ENCODE measurements at places on chromosomes 7 and 10. TPM values are rescaled to one million over a fixed set of nuclear protein-coding genes. Genes with fewer than 3 reads are reported as not detected.

- H3K27ac ChIP-seq = no peak overlapping the region
- H3K27me3 ChIP-seq = peaks cover 5% of the 10 kb centered on the region
- no peaks in the 10 kb centered on the region for H3K36me3 ChIP-seq
- no peak for DNase-seq
- H3K4me1 ChIP-seq = peaks cover 25% of the 10 kb centered on the region
Observed at GRCh38 chr7:73829921-73830680, 695 bp upstream of the CLDN4 start.

GRCh38 chr7:5143935-5144903 lies 45.8 kb upstream of the WIPI2 start:
- no peak overlapping the region for H3K27ac ChIP-seq
- no peaks in the 10 kb centered on the region for H3K27me3 ChIP-seq
- peak; percentile 71 for DNase-seq
- peaks cover 10% of the 10 kb centered on the region for H3K4me1 ChIP-seq
- no peaks in the 10 kb centered on the region for H3K36me3 ChIP-seq

DNA sequence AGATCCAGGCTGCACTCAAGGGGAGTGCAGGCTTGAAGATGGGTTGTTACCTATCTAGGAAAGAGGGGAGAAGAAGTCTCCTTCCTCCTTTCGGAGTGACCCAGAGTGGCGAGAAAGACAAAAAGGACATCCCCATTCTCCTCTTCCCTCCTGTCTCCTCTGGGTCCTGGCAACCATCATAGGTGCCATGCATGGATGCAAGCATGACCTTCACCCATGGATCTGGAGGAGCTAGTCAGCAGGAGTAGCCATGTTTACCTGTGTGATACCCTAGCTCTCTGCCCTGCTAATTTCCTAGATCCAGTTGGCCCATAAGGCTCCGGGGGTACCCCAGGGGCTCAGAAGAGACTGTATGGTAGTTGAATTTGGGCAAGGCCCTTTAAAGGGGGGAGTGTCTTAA lies 17.2 kb upstream of the CROT start:
- peaks cover 50% of the 10 kb centered on the region for H3K36me3 ChIP-seq
- peak; percentile 16 for DNase-seq
- no peaks in the 10 kb centered on the region for H3K27me3 ChIP-seq
- no peak overlapping the region for H3K27ac ChIP-seq

DNA sequence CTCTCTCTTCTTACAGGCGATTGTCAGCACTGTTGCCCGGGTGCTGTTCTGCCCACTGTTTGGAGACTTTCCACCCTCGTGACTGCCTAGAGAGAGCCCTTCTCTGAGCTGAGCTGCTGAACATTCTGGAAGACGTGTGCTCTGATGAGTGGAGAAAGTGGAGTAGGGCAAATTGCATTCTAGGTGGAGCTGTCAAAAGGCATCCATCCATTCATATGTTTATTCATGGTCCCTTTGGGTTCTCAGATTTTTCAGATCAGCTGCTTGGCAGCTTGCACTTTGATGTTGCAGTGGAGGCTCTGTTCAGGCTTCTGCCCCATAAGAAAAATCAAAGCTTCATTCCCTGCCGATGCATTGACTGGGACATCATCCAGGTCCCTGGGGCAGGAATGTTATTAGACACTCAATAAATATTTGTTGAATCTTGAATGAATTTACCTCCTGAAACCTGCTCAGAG lies 120.7 kb upstream of the EEPD1 start:
- no peaks in the 10 kb centered on the region for H3K36me3 ChIP-seq
- no peak overlapping the region for H3K4me3 ChIP-seq
- DNase-seq = no peak
- H3K27me3 ChIP-seq = peaks cover 4% of the 10 kb centered on the region

GRCh38 chr7:50119815-50120637 lies 27.0 kb upstream of the ZPBP start:
- H3K27ac ChIP-seq = no peak overlapping the region
- H3K36me3 ChIP-seq = no peaks in the 10 kb centered on the region
- H3K4me3 ChIP-seq = no peak overlapping the region
- DNase-seq = peak; percentile 57
- H3K4me1 ChIP-seq = no peaks in the 10 kb centered on the region

DNA sequence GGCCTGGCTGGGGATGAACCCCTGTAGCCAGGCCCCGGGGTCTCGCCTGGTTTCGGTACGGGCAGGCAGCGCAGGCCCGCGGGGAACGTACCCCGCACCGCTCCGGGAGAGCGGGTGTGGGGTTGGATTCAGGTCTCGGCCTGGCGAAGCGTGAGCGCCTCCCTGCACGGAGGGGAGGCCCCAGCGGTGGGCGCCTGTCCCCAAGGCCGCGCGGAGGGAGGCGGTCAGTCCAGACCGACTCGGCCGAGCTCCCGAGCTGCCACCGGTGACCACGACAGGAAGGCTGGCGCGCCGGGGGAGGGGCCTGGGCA lies 378 bp upstream of the INPP5F start:
- peaks cover 41% of the 10 kb centered on the region for H3K4me1 ChIP-seq
- no peaks in the 10 kb centered on the region for H3K27me3 ChIP-seq
- H3K27ac ChIP-seq = peak overlapping the region; percentile 55
- no peak for DNase-seq

- H3K4me1 ChIP-seq = no peaks in the 10 kb centered on the region
- no peak overlapping the region for H3K4me3 ChIP-seq
- no peak for DNase-seq
Observed at GRCh38 chr10:27688991-27689390, 56.6 kb downstream of the MKX start.

GRCh38 chr7:88597941-88598425 lies 161.5 kb upstream of the ZNF804B start:
- no peaks in the 10 kb centered on the region for H3K4me1 ChIP-seq
- no peaks in the 10 kb centered on the region for H3K27me3 ChIP-seq
- no peaks in the 10 kb centered on the region for H3K36me3 ChIP-seq
- H3K27ac ChIP-seq = no peak overlapping the region
- DNase-seq = no peak

DNA sequence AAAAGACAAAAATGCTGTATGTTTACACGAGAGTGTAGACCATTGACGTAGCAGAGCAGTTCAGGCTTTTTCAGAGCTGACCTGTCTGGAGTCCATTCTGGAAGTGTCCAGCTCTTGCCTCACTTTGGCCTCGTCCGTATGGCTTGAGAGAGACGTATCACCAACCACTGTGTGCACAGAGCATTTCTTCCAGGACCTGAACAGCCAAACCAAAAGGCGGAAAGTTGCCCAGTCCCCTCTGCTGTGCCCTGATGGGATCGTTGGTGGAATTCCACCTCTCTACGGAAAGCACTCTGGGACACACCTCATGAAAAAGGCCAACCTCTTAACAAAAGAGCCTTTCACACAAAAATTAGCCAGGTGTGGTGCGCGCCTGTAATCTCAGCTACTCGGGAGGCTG lies 184.7 kb upstream of the SH2B2 start:
- no peak for DNase-seq
- H3K4me1 ChIP-seq = no peaks in the 10 kb centered on the region
- H3K36me3 ChIP-seq = peaks cover 8% of the 10 kb centered on the region
- H3K27me3 ChIP-seq = no peaks in the 10 kb centered on the region
- no peak overlapping the region for H3K4me3 ChIP-seq

GRCh38 chr7:77395626-77396025 lies 20.5 kb downstream of the GSAP start:
- H3K36me3 ChIP-seq = peaks cover 7% of the 10 kb centered on the region
- H3K27me3 ChIP-seq = no peaks in the 10 kb centered on the region
- peaks cover 37% of the 10 kb centered on the region for H3K4me1 ChIP-seq
- no peak overlapping the region for H3K27ac ChIP-seq

GRCh38 chr7:94146408-94146807 lies 142.3 kb upstream of the BET1 start:
- H3K36me3 ChIP-seq = no peaks in the 10 kb centered on the region
- peaks cover 11% of the 10 kb centered on the region for H3K27me3 ChIP-seq
- no peak overlapping the region for H3K27ac ChIP-seq
- H3K4me1 ChIP-seq = no peaks in the 10 kb centered on the region
- no peak overlapping the region for H3K4me3 ChIP-seq

- H3K4me3 ChIP-seq = no peak overlapping the region
- H3K4me1 ChIP-seq = no peaks in the 10 kb centered on the region
- no peak for DNase-seq
- no peak overlapping the region for H3K27ac ChIP-seq
- no peaks in the 10 kb centered on the region for H3K27me3 ChIP-seq
Observed at GRCh38 chr10:129922598-129923123, 41.4 kb downstream of the EBF3 start.

DNA sequence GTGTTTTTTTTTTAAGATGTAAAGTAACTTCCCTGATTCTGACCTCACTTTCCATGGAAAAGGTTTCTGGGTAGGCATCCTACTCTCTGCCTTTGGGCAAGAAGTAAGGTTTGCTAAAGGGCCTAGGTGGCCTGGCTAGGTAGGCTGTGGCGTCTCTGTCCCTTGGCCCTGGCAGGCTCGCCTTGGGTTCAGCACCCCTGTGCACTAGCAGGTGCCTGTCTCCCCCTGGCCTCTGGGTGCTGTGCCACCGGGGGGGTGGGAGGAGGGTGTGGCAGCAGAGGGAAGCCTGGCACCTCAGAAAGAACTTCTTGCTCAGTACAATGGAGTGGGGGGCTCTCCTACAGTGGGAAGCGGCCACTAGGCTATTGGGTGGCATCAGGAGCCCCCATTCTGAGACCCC lies 14.0 kb downstream of the TECPR1 start:
- DNase-seq = no peak
- H3K36me3 ChIP-seq = peaks cover 24% of the 10 kb centered on the region
- no peak overlapping the region for H3K4me3 ChIP-seq

DNA sequence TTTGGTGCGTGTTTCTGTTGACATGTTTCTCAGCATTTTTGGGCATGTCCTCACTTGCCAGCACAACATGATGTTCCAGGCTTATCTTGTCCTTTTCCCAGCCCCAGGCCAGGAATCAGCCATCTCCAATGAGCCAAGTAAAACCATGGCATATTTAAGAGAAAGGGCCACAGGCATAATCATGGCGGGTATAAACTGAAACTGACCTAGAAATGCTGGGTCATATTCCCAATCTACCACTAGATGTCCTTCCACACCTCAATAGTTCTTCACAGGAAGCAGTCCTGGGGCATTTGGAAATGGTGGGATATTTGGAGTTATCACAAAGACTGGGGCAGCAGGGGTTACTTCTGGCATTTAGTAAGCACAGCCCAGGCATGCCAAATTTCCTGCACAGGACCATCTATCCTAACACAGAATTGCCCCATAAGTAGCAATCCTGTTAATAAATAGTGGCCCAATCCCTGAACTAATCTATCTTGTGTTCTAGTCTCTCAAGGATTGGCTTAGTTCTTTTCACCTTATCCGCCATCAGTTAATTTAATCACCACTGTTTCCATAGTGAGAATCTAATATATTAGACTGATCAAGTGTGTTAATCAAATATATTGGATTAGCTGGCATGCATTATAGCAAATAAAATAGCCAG lies 101.6 kb downstream of the NPSR1 start:
- no peaks in the 10 kb centered on the region for H3K4me1 ChIP-seq
- no peak overlapping the region for H3K4me3 ChIP-seq
- peaks cover 18% of the 10 kb centered on the region for H3K27me3 ChIP-seq
- no peak overlapping the region for H3K27ac ChIP-seq
- no peak for DNase-seq

- DNase-seq = peak; percentile 12
- H3K27ac ChIP-seq = no peak overlapping the region
Observed at GRCh38 chr7:159084069-159084801, 60.4 kb downstream of the VIPR2 start.

GRCh38 chr10:132642732-132643008 lies 105.1 kb downstream of the INPP5A start:
- H3K27me3 ChIP-seq = no peaks in the 10 kb centered on the region
- H3K36me3 ChIP-seq = peaks cover 4% of the 10 kb centered on the region
- peaks cover 1% of the 10 kb centered on the region for H3K4me1 ChIP-seq
- H3K4me3 ChIP-seq = no peak overlapping the region
- no peak for DNase-seq

GRCh38 chr7:964401-965231 lies 10.1 kb upstream of the ADAP1 start:
- DNase-seq = no peak
- H3K4me1 ChIP-seq = peaks cover 22% of the 10 kb centered on the region
- no peak overlapping the region for H3K27ac ChIP-seq

DNA sequence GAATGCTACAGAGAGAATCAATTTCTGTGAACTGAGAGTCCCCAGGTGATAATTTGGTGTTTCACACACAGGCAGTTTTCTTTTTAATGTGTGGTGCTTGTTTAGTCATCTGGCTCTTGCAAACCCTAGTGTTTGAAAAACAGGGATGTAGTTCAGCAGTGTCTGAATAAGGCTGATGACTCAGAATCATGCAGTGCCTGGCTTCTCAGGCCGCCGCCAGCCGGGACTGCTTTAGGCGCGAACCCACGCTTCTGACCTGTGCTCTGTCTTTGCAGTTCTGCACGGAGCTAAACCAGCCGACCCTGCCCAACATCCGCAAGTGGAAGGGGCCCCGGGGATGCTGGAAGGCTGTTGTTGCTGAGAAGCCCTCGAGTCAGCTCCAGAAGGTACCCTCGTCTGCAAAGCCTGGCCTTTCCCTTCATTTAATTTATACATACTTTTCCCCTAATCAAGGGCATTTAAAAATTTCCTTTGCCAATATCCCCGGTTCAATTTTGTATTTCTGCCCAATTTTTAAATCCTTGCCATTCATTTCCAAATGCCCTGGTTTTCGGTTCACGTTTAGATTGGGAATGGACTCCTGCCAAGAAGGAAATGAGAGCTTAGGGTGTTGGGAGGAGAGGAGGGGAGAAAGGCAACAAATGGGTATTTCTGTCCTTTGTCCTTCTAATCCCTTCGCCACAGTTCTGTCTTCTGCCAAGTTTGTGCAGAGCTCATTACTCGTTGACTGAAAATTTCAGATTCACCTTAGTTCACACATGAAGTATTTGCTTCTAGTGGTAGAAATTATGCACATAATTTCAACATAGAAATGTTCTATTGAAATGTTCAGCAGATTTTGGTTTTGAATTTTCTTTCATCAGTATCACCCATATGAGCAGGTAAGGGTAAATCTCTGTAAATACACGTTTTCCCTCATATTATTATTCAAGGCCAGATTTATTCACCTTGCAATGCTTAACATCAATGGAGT lies 108.5 kb upstream of the ANLN start:
- no peaks in the 10 kb centered on the region for H3K27me3 ChIP-seq
- no peaks in the 10 kb centered on the region for H3K36me3 ChIP-seq
- no peak overlapping the region for H3K27ac ChIP-seq
- no peak for DNase-seq
- peaks cover 15% of the 10 kb centered on the region for H3K4me1 ChIP-seq

DNA sequence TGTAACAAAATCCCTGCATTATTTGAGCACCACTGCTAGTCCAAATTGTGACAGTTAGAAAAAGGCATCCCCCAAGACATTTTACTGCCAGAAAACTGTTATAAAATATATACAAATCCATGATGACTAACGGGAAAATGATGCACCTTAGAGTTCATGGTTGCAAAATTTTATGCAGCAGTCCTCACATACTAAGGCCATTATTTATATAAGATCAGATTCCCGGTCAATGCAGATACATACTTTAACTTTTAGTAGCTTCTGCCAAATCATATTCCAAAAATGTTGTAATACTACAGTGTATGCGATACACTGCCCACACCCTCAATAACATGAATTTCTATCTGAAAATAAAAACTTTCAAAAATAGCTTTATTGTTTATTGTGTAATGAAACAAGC lies 239.9 kb upstream of the ZNF32 start:
- DNase-seq = no peak
- H3K27me3 ChIP-seq = no peaks in the 10 kb centered on the region
- H3K4me1 ChIP-seq = no peaks in the 10 kb centered on the region
- H3K27ac ChIP-seq = no peak overlapping the region
- no peaks in the 10 kb centered on the region for H3K36me3 ChIP-seq

The MYOZ1 gene
- total RNA-seq = not detected

The HECW1 gene
- total RNA-seq = not detected

The EPDR1 gene
- total RNA-seq = 1.6 TPM

The SCIN gene
- 0.05 TPM for total RNA-seq

The SPOCK2 gene
- 208 TPM for total RNA-seq

The SYNPO2L gene
- not detected for total RNA-seq

The GRID2IP gene
- total RNA-seq = 0.10 TPM

The CASTOR2 gene
- 2.1 TPM for total RNA-seq

The SORBS1 gene
- 0.77 TPM for total RNA-seq

The RBM20 gene
- 0.40 TPM for total RNA-seq

The TUBAL3 gene
- not detected for total RNA-seq

The ZNF138 gene
- total RNA-seq = 10.7 TPM

Data from activated naive CD4-positive, alpha-beta T cell treated with anti-CD3 and anti-CD28 coated beads for 36 hours (primary cell).